CD4-positive, CD25-positive, alpha-beta regulatory T cell (primary cell): ENCODE measurements at places on chromosomes 1 and 21.

GRCh38 chr1:206575894-206576737 lies 36.1 kb downstream of the EIF2D start:
- no peak for DNase-seq

GRCh38 chr1:209685821-209686220 lies 10.6 kb downstream of the G0S2 start:
- no peak for DNase-seq

- DNase-seq: no peak
Observed at GRCh38 chr1:14421977-14422609, 176.4 kb upstream of the KAZN start.

DNA sequence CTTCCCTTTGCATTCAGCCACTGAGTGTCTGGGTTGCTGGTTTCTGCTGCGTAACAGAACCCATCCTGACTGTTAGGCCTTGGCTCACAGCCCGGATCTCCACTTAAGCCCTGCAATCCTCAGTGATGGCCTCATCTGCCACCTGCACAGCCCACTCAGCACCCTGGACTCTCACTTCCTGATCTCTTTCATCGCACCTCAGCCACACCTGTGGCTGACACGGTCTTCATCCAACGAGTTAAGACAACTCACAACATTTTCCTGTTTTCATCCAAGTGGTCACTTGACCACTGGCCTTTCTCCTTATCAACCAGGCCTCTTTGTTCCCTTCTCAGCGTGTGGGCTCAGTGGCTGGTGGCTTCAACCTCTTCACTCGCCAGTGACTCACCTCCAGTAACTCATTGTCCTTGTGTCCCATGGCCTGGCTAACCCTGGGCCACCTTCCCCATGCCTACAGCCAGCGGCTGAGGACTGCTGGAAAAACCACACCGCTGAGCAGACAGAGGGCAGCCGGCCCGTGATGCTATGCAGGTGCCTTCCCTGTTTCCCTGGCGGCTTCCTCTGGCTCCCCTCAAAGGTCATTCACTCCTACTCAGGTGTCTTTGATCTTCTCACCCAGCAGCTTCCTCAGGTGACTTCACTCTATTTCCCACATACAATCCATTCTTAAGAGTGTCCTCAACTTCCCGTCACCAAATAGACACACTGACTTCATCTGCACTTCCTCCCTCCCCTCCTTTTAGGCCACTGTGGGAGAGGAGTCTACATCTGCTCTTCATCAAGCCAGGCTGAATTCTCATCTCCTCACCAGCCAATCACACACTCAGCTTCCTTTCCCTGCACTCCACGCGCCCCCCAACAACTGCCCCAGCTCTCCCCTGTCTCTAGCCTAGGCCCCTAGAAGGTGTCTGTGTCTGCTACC lies 19.9 kb upstream of the EDN2 start:
- no peak for DNase-seq

- no peak for DNase-seq
Observed at GRCh38 chr21:37319551-37319950, 47.0 kb upstream of the DYRK1A start.

DNA sequence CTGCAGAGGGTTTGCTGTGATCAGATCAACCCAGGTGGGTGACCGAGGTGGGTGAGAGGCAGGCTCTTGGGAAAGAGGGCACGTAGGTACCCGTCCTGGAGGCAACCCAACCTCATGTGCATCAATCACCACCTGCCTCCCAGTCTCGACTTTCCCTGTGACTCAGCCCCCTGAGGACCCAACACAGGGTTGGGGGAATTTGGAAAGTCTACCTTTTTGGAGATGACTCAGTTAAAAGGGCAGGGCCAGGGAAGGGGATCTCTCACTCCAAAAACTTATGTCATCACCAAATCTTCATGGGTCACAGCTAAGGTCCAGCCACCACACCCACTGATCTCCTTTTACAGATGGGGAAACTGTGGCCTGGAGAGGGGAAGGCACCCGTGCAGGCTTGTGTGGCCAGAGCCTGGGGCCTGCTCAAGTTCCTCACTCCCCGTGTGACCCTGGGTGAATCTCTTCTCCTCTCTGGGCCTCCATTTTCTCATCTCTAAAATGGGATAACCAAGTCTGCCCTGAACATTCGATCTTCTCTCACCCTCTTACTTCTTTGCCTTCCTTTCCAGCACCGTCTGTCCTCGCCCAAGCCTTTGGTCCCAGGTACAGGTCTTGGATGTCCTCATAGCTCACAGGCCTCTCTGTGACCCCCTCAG lies 34.6 kb upstream of the WNT4 start:
- no peak for DNase-seq

GRCh38 chr21:17612023-17612564 lies 607 bp downstream of the BTG3 start:
- DNase-seq: peak; percentile 40

- no peak for DNase-seq
Observed at GRCh38 chr1:23529146-23530086, 1.6 kb downstream of the E2F2 start.

- DNase-seq: no peak
Observed at GRCh38 chr1:78370779-78371482, 119.8 kb upstream of the PTGFR start.

GRCh38 chr21:17352996-17353655 lies 159.7 kb upstream of the CXADR start:
- DNase-seq: no peak

- no peak for DNase-seq
Observed at GRCh38 chr1:199510314-199510713, 517.2 kb upstream of the NR5A2 start.

DNA sequence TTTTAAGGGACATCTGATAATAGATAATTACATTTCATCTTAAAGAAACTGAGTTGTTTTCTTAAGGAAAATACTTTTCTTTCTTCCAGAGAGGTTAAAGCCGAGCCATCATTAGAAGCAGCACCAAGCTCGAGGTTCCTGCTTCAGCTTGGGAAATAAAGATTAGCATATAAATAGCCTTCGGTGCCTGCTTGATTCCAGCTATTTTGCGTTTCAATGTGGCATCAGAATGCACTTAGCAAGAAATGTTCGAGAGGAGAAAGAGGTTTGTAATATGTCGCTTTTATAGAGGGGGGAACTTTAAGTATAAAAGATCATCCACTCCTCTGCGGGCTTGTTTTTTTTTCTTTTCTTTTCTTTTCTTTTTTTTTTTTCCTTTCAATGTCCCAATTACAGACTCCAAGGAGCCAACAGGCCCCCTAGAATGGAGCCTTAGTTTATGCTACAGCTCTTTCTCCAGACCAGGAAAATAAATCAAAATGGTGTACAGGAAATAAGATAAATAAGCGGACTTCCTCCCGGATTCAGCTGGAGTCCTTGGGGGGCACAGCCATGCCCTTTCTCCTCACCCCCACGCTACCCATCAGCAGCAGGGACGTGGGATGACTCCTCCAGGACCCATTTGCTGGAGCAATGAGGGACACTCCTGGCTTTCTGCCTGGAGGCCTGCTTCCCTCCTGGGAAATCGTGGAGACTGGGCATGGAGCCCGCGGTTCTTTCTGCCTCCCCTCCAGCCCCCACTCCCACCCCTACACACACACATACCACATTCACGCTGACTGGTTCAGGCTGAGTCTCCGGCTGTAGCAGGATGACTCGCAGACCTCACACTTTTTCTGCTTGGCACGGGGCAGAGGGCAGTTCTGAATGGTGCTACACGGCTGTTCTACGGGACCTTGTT lies 131.6 kb downstream of the RRAGC start:
- peak; percentile 8 for DNase-seq

- DNase-seq: peak; percentile 69
Observed at GRCh38 chr1:167491586-167492461, 26.5 kb downstream of the CD247 start.

DNA sequence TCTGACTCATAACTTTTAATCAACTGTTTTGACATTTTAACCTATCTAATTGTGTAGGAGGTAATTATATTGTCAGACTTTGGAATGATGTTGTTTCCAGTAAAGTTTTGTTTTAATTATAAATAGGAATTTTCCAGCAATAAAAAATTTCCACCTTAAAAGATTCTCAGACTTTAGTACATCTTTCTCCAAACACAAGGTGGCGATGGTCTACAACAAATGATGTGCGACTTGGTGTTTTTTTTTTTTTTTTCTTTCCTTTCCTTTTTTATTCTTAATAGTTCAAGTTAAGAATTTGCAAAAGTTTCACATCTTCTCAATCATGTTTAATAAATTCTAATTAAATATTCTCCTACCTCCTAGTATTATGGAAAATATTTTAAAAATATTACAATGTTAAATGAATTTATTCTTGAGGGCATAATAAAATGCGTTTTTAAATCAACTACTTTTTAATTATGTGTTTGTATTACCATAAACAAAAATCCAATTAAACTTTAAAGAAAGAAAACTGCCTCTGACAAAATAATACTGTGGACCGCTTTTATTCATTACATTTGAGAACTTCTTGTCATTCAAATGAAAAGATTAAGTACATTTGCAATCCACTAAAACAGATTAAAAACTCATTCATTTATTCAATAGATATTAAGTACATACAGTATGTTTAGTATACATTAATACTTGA lies 4.4 kb upstream of the ADAMTS1 start:
- DNase-seq: peak; percentile 30

DNA sequence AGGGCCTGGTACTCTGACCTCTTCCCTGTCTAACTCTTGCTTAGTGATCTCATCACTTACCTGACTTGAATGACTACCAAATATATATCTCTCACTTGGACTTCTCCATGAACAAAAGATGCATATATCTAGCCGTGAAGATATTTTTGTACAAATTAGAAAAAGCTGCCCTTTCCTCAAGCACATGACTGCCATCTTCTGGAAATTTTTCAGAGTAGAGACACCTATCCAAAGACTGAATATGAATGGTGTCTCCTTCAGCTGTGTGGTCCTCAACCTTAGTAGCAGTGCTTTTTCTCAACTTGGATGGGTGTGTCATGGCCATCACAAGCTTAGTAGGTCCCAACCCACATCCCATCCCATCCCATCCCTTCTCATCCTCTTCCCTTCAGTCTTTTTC lies 142.3 kb downstream of the DNM3 start:
- no peak for DNase-seq

GRCh38 chr21:26709090-26709489 lies 136.0 kb upstream of the CYYR1 start:
- DNase-seq: no peak

GRCh38 chr1:226696547-226696946 lies 42.5 kb downstream of the ITPKB start:
- no peak for DNase-seq

GRCh38 chr1:68111519-68112436 lies 61.4 kb upstream of the DIRAS3 start:
- DNase-seq: no peak

DNA sequence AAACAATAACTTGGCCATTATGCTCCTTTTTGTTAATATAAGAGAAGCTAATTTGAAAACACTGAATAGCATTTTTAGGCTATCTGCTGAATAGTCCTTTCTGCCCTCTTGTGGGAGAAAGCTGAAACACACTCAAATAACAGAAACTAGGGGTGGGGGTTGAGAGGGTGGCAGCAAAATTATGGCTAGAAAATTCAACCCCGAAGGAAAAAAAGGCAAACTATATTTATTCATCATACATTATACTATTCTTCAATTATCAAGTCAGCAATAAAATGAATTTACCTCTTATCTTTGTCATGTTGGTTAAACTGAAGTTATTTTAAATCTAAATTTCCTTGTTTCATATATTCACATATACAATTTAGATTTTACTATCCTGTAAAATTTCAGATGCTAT lies 255.9 kb downstream of the FAF1 start:
- peak; percentile 45 for DNase-seq

DNA sequence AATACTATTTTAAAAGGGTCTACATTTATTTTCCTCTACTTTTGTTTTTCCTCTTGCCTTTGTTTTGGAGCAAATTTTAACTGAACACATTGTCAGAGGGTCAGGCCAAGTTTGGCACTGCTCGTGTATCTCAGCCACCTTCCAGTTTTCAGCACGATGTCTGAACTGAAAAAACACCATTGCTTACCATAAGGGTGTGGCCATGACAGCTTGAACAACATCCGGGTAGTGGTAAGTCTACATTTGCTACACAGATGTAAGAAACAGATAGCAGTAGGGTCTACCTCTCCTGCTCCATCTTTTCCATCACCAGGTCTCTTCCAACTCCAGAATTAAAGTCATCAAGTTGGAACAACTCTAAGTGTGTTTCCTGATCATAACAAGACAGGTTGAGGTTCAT lies 4.2 kb downstream of the HIVEP3 start:
- peak; percentile 84 for DNase-seq

- DNase-seq: no peak
Observed at GRCh38 chr1:68955424-68955823, 458.5 kb upstream of the DEPDC1 start.

DNA sequence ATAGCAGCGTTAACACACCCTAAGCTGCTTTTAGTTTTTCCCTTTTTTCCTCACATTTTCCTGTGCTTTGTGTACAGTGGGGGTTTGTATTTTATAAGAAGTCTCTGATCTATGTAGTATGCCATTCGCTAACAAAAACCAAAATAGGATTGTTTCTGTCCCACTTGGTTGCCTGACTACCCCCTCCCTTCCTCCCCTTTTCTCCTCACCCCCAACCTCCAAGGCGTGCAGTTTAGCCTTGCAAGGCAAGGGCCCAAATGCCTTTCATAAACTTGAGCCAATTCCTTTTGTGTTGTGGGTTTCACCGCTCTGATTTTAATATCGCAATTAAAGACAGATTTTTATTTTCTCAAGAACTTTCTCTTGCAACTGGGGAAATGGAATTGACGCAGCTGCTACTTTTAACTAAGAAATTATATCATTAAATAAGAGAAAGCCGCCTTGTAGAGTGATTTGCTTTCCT lies 276.9 kb downstream of the TM2D1 start:
- DNase-seq: no peak

DNA sequence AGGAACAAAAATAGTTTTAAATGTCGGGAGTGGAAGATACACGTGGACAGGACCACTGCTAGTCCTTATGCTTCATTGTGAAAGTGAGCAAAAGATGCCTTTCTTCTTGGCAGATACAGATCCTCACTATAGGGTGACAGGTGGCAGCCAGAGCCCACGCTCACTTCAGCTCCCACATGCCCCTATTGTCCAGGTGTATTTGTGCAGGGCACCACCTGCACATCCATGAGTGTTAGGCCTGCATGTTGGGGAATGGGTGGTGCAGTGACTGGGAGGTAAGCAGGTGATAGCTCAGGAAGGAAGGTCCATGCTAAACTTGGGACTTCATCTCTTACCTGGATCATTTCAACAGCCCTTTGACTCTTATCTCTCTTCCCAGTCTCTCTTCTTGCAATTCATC lies 27.4 kb downstream of the SLC5A9 start:
- DNase-seq: no peak
